ENCODE measurements at places on chromosomes 3 and 15. TPM values are rescaled to one million over a fixed set of nuclear protein-coding genes. Genes with fewer than 3 reads are reported as not detected.
A peak's percentile ranks its signal among the peaks of the same experiment; 100 is the strongest.

Gene NRROS
- total RNA-seq: 0.12 TPM

Gene UPK1B
- total RNA-seq: not detected

Gene RARB
- not detected for total RNA-seq

GRCh38 chr15:62975515-62975914 is 67.0 kb upstream of the TPM1 start:
- no peak for DNase-seq

GRCh38 chr3:51471775-51472652 is 27.8 kb downstream of the DCAF1 start:
- DNase-seq: no peak

DNA sequence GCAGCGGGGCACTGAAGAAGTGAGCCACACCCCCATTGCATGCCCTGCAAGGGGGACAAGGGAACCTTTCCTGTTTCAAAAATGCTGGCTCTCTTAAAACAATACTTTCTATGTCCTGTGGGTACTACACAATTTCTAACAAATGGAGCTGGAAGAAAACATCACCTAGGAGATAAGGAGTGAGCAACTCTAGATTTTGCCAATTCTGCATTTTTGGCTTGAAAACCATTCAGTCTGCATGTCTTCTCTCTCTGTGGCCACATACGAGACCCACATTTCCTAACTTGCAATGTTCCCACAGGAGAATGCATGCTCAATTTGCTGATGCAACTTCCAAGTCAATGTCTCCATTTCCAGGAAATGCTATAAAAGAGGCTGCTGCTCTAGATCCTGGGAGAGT is 662.0 kb downstream of the SQOR start:
- no peak for DNase-seq

DNA sequence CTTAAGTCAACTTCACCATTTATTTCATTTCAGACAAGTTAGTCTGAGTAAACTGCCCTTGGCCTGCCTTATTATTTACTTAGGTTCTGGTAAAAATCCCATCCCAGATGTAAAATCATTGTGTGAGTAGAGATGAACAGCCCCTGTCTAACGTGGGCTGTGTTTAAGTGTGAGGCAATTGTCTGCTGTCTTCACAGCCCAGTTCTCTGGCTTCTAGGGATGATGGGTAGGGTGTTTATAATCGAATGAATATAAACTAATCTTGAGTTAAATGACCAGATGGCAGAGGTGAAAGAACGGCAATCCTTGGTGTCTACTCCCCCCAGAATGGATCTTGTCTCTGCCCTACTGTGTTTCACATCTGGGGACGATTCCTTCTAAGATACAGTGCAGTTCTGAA is 20.8 kb downstream of the PPARG start:
- DNase-seq: no peak

GRCh38 chr3:150736903-150737832 is 25.8 kb downstream of the SIAH2 start:
- DNase-seq: no peak

- DNase-seq: no peak
Measured at GRCh38 chr15:79970181-79970580, 815 bp downstream of the BCL2A1 start.

DNA sequence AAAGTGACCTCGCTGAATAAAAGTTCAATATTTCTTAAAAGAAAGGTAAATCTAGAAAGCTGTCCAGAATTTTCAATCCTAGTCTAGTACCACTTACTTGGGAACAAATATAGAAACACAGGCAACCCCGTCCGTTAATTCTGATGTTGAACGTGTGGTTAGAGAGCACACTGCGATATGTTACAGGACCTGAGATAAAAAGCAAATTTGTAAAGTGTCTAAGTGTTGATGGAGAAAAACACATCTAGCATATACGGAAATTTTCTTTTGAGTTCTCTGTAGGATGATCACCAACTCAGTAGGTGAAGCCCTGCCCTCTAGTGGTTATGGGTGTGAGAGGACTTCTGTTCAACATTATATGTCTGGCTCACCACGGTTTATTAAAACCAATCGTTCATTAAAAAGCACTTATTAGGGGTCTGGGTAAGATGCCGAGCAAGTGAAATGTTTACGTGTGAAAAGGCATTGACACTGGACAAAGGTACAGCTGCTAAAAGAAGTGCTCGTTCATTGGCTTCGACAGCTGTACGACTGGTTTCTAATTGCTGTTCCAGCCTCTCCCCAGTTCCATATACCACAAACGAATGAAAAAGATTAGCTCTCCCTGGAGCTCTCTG is 1.0 kb upstream of the ATP2C1 start:
- DNase-seq: peak; percentile 61

DNA sequence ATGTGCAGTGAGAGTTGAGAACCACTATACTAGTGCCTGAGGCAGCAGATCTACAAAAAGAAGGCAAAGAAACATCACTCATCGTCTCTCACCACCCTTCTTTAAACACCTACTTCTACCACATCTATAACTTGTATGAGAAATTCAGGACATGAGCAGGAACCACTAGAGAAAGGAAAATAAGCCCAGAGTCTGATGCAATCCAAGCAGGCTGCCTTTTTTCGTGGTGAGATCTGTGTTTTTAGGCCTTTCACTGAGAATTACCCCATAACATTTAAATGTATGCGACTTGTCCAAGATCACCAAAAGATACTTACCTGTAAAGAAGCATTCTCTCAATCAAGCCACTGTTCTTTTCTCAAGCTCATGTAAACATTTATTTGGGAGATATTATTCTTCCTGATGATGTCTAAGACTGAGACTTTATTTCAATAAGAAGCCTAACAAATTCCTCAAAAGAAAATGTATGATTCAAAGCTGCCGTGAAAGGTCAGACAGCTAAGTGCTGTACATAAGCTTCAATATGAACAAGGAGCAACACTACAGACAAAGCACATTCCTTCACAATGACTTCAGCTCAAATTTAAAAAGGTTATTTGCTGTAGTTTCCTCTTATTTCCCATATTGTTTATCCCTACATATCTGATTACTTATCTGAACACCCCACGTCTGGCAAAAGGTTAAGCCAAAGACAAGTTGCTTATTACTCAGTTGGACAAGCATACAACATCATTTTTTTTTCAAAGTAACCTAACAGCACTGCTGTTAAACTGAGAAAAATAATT is 16.5 kb downstream of the SPICE1 start:
- no peak for DNase-seq

Data from HCT116 (cell line).